ENCODE measurements at places on chromosomes 4 and X.
A peak's percentile ranks its signal among the peaks of the same experiment; 100 is the strongest.

DNA sequence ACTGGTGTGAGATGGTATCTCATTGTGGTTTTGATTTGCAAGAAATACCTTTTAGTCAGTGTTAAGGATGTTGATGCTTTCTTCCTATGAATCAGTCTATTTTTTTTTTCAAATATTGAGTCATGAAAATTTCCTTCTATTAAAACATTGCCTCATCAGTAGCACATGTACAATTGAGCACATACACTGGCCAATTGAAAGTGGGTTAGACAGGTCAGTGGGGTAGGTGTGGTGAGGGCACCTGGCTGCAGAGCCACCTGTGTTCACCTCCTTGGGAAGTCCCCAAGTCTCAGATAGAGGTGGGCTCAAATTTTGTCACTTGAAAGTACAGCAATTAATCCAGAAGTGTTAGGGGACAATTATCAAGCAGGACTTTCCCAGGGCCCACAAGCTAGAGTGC lies 243.7 kb downstream of the SPRY1 start:
- DNase-seq, result no peak

- DNase-seq, result peak; percentile 72
Measured at GRCh38 chr4:7862561-7863192, 77.0 kb downstream of the AFAP1 start.

DNA sequence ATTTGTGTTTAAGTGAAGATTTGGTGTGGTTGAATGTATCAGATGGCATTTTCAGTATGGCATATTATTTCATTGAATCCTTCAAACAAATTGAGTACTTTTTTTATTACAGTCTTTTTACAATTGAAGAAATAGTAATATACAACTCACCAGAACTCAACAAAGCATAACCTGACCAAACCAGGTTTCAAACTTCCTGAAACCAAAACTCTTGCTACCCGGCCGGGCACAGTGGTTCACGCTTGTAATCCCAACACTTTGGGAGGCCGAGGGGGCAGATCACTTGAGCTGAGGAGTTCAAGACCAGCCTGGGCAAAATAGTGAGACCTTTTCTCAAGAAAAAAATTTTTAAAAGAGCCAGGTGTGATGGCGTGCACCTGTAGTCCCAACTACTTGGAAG lies 94.2 kb downstream of the UBE2K start:
- DNase-seq, result no peak

DNA sequence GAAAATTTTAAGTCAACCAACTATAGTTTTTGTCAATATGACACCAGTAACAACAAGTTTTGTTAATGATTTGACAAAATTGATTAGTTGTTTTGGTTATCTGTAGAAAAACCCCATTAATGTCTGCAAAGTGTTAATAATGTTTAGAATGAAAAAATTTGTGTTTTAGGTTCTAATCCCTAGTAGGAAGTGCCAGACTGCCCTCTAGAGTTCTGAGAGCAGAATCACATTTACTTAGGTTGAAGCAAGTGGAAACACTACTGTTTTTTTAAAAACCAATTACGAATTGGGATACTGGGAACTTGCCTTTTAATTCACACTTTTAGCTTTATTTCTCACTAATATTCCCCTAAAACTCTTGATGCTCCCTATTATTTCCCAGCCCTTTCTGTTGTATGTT lies 101.1 kb upstream of the CYLC1 start:
- DNase-seq, result peak; percentile 39

- no peak for DNase-seq
Measured at GRCh38 chrX:12060489-12061260, 77.6 kb upstream of the FRMPD4 start.

- DNase-seq, result no peak
Measured at GRCh38 chr4:7248857-7249256, 56.5 kb downstream of the SORCS2 start.

DNA sequence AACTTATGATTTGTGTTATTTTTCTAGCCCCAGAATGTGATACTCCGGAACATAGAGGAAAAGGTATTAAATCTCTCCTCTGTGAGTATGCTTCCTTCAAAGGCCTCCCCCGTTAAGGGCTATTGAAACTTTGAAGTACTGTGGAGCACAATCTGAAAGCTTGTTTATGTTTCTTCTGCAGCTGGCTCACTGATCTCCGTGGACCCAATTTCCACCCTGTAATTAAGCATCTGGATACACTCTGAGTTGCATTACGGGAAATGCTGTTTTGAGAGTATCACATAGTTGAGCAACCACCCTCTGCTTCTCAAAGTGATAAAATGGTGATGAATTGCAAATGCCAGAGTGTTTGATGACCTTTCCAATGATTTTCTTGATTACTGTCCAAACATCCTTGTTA lies 296.8 kb upstream of the PABPC5 start:
- no peak for DNase-seq

DNA sequence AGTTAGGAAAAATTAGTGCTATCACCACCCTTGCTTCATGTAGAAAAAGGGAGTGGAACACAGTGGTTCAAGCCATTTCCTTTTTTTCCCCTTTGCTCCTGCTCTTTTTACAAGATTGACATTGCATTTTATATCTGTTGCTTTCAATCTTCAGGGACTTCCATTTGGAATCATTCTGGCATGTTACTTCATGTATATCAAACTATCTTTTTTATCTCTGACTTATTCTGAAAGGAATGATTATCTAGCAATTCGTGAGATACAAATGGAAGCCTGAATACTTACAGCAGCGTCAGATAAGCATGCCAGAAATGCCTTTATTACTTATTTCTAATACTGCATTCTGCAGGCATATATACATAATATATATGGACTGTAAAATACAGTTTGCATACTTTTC lies 20.4 kb downstream of the ADGRL3 start:
- DNase-seq, result no peak

DNA sequence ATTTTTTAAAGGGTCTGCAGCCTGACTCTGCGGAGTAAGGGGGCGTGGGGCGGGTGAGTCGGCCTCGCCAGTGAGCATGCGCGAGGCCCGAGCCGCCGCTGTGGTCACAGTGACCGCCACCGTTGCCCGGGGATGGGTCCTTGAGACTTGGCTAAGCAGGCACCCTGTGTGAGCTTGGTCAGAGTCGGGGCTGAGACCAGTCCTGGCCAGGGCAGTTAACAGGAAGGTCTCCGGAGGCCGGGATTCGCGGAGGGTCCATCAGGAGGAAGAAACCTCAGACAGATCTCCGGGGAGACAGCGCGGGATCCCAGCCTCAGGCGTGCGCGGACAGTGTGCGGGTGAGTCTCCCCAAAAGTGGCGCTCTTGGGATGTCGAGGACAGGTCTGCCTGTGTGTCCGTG lies 1384.4 kb upstream of the PCDH10 start:
- DNase-seq, result no peak

- no peak for DNase-seq
Measured at GRCh38 chr4:80253510-80253909, 13.0 kb upstream of the FGF5 start.

- no peak for DNase-seq
Measured at GRCh38 chr4:38800961-38801450, 3.6 kb downstream of the TLR1 start.

GRCh38 chrX:53089224-53089842 lies 4.6 kb upstream of the KANTR start:
- peak; percentile 78 for DNase-seq

DNA sequence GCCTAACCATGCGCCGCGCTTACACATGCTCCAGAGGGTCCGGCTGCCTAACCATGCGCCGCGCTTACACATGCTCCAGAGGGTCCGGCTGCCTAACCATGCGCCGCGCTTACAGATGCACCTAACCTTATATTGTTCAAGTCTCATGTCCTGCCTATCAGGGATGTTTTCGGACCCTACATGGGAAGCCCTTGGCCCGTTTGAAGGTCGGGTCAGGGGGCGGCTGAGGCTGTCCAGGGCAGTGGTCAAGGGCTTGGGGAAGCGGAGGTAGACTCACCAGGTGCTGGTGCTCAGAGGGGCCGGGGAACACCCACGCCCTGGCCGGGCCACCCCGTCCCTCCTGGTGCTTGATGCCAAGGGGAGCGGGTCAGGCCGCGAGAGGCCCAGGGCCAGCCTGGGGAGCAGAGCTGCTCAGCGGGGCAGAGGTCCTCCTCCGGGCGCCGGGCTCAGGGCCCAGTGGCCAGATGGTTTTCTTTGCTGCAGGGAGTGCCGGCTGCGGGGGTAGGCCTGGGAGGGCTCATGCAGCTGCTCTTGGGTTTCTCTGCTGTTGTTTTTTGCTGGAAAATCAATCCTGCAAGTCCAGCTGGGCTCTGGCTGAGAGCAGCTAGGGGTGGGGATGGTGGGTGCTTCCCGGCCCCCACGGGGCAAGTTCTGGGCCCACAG lies 35.4 kb upstream of the SPON2 start:
- peak; percentile 77 for DNase-seq

DNA sequence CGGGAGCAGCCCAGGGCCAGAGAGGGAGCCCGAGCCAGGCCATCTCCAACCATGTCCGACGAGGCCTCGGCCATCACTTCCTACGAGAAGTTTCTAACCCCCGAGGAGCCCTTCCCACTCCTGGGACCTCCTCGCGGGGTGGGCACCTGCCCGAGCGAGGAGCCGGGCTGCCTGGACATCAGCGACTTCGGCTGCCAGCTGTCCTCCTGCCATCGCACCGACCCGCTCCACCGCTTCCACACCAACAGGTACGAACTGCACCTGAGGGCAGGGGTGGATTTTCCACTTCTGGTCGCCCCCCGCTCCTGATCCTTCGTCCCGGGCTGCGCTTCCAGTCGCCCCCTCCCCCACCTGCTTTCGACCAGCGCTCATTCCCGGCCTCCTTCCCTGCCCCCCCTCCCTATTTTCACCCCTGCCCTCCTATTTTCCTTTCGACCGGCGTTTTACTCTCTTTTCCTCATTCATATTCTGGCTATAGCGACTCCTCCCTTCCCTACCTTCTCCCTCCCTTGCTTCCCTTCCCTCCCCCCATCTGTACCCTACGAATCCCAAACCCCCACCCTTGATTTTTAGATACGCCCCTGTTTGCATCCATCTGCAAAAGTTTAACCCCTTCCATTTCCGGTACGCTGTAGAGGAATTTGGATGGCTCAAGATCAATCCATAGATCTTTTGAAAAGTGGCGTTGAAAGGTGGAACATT lies 633 bp downstream of the FAM199X start:
- DNase-seq, result no peak

- DNase-seq, result no peak
Measured at GRCh38 chr4:43992552-43992951, 456.1 kb downstream of the KCTD8 start.

DNA sequence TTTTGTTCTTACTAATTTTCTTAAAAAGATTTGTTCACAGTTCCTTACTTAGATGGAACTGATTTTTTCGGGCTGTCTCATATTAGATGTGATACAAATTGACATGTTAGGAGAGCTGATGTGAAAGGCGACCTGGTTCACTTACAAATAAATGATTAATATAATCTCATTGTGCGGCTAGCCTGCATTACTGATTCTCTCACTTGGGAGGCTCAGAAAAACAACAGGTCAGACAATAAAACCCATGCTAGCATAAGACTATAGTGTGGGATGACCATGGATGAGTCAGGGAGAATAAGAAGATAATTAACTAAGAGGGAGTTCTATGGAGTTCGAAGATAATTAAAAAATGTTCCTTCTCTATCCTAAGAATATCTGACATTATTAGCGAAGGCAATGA lies 40.8 kb downstream of the RTL9 start:
- DNase-seq, result no peak

DNA sequence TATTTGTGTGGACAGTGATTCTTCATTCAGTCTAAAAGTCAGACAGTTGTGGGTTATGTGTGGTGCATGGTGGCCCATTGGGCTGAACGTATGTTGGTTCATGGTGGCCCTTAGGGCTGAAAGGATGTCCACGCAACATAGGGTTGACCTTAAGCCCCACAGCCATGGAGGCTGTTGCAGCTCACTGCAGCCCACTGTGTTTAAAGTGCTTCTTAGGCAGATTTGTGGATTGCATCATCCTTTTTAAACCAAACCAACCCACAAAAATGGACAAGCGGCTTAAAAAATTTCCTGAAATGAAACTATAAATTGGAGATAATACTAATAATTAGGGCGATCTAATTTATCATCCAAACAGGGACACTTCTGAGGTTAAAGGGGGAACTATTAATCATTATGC lies 219.0 kb upstream of the GATB start:
- no peak for DNase-seq

Data from NCI-H524 (cell line).